IgD-negative memory B cell (primary cell): ENCODE measurements at places on chromosomes 7 and 10. TPM values are rescaled to one million over a fixed set of nuclear protein-coding genes. Genes with fewer than 3 reads are reported as not detected.

NMT2 gene
- 6.8 TPM for polyA plus RNA-seq

HOXA5 gene
- not detected for polyA plus RNA-seq

FRMD4A gene
- polyA plus RNA-seq: 1.7 TPM

TUBB8 gene
- polyA plus RNA-seq: 0.59 TPM
